ENCODE measurements at places on chromosomes 7 and 10.

- DNase-seq, result no peak
Measured at GRCh38 chr10:8350250-8350967, 295.9 kb downstream of the GATA3 start.

DNA sequence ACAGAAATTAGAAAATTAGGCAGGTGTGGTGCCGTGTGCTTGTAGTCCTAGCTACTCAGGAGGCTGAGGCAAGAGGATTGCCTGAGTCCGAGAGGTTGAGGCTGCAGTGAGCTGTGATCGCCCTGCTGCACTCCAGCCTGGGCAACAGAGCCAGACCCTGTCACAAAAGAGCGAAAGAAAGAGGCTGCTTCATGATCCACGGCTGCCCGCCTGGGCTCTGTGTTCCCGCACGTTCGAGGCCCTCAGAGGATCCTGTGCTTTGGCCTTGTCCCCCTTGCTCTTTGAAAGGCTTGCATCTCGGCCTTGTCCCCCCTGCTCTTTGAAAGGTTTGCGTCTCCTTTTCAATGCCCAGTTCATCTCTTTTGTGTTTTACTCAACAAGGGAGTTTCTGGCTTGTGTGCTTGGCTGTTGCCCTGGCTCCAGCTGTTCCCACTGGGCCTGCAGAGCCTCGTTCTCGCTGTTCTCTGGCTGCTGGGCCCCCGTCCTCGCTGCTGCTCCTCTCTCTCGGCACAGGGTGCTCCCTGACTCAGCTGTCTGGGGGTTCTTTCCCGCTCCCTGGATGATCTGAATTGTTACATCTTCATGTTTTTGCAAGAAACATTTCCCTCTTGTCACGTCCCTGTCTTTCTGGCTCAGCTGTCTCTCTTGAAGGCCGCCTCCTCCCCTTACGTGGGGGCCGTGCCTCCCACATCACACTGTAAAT lies 45.1 kb upstream of the INPP5A start:
- no peak for DNase-seq

- no peak for DNase-seq
Measured at GRCh38 chr7:70893971-70894715, 237.8 kb upstream of the GALNT17 start.

DNA sequence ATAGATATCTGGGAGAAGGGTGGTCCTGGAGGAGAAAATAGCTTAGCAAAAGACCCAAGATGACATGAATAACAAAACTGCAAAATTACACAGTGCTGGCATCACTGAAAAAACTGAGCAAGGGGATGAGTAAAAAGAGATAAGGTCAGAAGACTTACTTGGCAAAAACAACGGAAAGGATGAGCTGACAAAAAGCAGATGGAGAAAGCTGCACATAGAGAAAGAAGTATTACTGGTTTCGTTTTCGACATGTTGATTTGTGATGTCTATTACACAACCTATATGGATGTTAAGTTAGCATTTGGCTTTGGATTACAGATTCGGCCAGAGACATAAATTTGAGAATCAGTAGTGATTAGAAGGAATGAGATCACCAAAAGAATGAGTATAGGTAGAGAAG lies 132.1 kb downstream of the MACC1 start:
- DNase-seq, result no peak

DNA sequence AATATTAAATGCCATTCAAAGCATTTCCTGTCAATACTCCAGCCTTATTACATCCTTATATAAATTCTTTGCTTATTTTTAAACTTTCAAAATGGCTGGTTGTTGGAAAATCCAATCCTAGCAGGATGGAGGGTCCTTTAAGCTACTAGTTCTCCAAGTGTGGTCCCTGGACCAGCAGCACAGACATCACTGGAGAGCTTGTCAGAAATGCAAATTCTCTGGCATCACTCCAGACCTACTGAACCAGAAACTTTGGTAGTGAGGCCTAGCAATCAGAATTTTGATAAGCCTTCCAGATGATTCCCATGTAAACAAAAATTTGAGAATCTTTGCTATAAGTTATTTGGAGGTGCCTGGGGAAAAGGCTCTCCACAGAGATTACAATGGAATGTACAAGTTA lies 43.8 kb downstream of the CALCR start:
- no peak for DNase-seq

- no peak for DNase-seq
Measured at GRCh38 chr7:17109020-17109419, 189.4 kb upstream of the AHR start.

GRCh38 chr7:36048902-36049240 lies 104.2 kb upstream of the EEPD1 start:
- DNase-seq, result no peak

DNA sequence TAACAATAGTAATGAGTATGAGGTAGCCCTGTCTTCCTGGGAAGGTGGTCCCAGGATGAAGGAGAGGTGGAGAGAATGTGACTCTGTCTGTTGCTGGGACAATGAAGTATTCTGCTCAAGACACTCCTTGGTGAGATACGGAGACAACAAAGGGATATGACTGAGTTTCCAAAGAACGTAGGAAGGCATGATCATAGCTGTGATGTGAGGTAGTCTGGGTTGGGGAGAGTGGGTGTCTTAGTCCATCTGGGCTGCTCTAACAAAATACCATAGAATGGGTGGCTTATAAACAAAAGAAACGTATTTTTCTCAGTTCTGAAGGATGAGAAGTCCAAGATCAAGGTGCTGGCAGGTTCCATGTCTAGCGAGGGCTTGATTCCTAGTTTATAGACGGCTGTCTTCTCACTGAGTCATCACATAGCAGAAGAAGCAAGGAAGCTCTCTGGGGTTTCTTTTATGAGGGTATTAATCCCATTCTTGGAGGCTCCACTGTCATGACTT lies 84.9 kb upstream of the RHOBTB1 start:
- DNase-seq, result no peak

DNA sequence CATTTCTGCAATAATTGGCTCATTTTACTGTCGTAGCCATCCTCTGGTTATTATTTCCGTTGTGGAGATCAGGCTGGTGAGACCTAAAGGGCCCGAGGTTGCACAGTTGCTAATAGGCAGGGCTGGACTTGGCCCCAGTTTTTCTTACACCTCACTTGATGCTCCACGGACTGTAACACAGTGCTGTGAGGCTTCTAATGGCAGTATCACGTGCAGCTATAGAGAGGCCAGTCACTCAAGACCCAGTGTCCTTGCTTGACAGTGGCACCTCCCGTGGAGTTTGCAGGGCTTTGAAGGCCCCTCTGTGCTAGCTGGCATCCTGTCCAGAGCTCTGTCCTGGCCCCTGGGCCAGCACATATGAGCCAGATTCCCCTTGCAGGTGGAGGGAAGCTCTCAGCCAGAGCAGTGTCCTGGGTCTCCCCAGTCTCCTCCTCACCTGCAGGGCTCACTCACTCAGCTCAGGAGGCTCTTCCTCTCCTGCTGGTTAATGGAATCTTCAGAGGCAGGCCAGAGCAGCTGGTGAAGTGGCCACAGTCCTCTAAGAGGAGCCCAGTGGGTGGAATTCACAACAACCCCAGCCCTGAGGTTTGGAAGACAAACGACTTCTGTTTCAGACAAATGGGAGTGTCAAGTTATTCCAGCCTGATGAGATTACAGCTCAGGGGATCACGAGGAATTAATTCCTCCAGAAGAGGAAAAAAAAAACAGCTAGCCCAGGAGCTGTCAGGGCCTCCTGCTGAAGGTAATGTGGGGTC lies 114.2 kb upstream of the FAM180A start:
- no peak for DNase-seq

DNA sequence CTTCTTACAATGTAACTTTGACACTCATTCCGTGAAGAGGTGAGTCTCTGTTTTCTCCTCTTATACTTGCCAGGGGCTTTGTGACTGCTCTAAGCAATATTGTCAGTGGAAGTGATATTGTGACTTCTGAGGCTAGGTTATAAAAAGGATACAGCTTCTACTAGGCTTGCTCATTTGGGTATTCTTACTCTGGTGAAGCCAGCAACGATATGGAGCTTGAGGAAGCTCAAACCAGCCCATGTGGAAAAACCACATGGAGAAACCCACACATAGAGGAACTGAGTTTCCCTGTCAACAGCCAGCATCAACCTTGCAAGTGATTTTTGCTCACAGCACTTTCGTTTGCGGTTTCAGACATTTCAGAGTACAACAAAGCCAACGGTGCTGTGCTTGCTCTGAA lies 149.6 kb upstream of the SEMA3E start:
- DNase-seq, result no peak

DNA sequence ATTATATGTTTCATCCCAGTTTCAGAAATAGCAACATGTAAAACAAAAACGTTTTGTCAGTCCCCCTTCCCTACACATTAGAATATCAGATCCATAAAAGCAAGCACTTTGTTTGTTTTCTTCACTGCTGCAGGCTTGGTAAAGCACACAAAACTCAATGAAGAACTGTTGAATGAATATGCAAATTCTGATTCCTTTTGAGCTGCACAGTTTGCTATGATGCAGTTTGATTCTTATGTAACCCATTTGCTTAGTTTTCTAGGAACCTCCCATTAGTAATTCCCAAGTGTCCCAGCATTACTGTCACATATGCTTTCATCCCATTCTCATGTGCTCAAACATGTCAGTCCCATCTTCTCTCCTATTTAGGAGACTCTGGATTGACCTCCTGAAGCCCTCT lies 26.1 kb upstream of the CHCHD3 start:
- DNase-seq, result no peak

- no peak for DNase-seq
Measured at GRCh38 chr10:132876131-132876860, 66.1 kb downstream of the CFAP46 start.

- peak; percentile 4 for DNase-seq
Measured at GRCh38 chr7:100745184-100745583, 11.8 kb downstream of the ZAN start.

DNA sequence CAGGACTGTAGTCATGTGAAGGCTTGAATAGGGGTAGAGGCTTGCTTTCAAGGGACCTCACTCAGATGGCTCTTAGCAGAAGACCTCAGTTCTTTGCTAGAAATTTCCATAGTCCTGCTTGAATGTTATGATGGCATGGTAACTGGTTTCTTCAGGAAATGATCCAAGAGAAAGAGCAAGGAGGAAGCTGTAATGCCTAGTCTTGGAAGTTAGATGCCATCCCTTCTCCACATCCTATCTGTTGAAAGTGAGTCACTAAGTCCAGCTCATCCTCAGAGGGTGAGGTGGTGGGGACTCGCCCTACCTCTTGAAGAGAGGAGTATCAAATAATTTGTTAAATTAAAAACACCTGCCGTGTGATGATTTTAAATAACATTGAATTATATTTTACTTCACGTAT lies 4.6 kb downstream of the MGAM start:
- DNase-seq, result no peak

DNA sequence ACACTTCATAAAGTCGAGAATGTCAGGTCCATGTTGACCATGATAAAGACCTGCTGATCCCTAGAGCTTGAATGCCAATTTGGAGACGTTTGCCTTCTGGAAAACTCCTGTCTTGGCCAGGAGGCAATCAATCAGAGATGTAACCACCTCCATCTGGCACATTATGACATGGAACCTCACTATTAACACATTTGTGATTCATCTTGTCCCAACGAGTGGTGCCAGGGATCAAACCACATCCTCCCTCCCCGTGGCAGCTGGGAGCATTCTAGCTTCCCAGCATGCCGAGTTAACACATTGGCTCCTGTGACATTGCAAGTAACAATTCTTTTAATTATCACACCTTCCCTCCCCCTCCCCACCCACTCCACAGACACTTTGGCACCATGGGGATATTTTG lies 84.0 kb upstream of the PPP1R17 start:
- DNase-seq, result no peak

DNA sequence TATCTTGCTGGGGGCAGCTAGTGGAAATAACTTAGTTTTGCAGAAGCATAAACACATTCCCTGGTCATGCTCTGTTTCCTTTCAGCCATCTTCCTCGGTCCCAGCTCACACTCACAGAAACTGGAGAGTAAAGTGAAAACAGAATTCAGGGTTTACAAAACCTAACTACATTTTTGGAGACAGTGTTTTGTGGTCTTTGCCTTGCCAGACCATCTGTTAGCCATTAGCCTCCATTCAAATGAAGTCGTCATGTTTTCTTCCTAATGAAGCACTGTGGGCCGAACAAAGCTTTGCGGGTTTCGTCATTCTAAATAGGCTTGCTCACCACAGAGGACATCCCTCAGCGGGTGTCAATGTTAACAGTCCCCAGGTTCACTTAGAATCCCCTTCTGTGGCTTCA lies 214.6 kb upstream of the TMEM72 start:
- no peak for DNase-seq

- no peak for DNase-seq
Measured at GRCh38 chr10:61835069-61835945, 66.2 kb upstream of the ARID5B start.

GRCh38 chr7:107773027-107773426 lies 29.1 kb downstream of the CBLL1 start:
- no peak for DNase-seq

DNA sequence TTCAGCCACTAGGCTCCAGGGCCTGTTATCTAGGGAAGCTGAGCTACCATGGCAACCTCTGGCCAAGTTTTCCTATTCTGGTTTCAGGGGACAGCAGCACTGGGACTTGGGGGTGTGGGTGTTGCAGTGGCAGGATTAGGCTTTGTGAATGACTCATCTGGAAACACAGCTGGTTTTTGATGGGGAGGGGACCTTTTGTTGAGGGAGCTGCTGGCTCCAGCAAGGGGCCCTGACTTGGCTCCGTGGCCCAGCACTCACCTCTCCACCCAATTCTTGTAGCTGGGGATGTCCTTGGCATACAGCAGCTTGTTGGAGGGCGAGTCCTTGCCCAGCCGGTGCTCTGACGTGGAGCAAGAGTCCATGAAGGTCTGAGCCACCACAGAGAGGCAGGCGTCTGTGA lies 435.9 kb downstream of the PLXNA4 start:
- DNase-seq, result no peak

GRCh38 chr7:41824284-41824683 lies 121.4 kb upstream of the INHBA start:
- no peak for DNase-seq

DNA sequence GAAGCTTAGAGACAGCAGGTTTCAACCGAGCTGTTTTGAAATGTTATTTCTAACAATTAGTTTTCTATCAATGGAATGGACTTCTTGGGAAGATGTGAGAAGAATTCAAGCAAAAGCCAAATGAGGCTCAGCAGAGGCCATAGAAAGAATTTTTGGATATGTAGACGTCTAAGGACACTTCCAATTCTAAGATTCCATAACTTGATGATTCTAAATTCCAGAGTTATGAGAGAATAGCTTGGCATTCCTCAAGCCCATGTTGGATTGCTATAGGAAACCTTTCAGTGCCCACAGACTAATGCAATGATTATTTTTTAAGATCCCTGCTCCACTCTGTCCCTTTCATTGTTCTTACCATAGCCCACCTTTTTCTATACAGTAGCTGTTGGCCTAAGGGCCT lies 77.2 kb upstream of the PALS2 start:
- no peak for DNase-seq

GRCh38 chr7:36264123-36264801 lies 111.2 kb downstream of the EEPD1 start:
- DNase-seq, result no peak

- DNase-seq, result no peak
Measured at GRCh38 chr7:50153148-50153547, 60.1 kb upstream of the ZPBP start.

GRCh38 chr7:151010307-151011096 lies 13.8 kb downstream of the ATG9B start:
- DNase-seq, result peak; percentile 43

GRCh38 chr10:42987121-42987541 lies 89.7 kb upstream of the RET start:
- no peak for DNase-seq
